Naive thymus-derived CD8-positive, alpha-beta T cell (primary cell): ENCODE measurements at places on chromosomes 1 and 21.
A peak's percentile ranks its signal among the peaks of the same experiment; 100 is the strongest.

- DNase-seq, result no peak
Observed at GRCh38 chr21:42653231-42654061, at the start of gene PDE9A. Gene PDE9A, plus strand, starts transcription at chr21:42653621. Its CDS starts 194 bp downstream, at chr21:42653815.

DNA sequence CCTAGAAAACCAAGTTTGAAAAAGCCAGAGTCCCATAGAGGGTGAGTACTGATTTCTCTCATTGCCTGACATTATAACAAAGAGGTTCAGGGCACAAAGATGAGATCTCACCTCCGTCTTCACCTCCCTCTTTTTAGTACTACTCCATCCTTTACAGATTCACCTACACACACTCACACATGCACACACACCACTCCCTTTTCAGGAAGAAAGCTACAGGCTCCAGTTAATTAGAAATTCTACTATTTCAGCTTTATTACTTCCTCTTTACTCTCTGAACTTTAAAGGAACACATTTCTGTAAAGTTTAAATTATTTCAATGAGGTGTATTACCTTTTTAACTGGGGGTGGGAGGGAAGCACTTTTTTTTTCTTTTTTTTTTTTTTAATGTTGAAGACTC is 59.6 kb upstream of the PRDX6 start:
- no peak for DNase-seq

GRCh38 chr1:39954870-39955546 is at the start of gene MFSD2A:
Gene MFSD2A, plus strand, starts transcription at chr1:39955145. Its CDS starts 148 bp downstream, at chr1:39955293.
- DNase-seq, result peak; percentile 76

DNA sequence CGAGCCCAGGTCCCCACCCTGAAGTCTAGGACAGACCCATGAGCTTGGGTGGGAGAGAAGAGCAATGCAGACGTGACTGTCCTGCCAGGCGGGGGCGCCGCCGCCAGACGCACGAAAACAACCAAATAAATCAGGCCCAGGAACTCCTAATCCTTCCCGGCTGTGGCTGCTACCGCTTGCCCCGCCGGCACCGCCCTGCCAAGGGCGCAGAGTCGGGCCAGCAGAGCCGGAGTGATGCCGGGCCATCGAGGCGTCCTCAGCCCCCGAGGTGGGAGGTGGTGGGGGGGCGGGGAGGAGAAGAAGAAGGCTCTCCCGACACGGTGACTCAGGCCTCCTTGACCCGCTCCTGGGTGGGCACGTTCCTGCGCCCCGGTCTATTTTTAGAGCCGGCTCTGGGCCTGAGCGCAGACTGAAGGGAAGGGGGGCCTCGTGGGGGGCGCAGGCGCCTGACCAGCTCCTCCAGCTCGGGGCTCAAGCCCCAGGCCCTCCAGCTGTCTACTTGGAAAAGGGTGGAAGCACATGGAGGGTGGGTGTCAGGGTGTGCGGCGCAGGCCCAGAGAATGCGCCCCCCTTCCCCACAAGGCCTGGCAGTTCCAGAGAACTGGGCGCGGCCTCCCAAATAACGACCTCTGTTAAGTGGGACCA is 10.7 kb upstream of the COL16A1 start:
- peak; percentile 36 for DNase-seq

- DNase-seq, result peak; percentile 87
Observed at GRCh38 chr1:153568367-153569099, 2.9 kb upstream of the S100A2 start.

DNA sequence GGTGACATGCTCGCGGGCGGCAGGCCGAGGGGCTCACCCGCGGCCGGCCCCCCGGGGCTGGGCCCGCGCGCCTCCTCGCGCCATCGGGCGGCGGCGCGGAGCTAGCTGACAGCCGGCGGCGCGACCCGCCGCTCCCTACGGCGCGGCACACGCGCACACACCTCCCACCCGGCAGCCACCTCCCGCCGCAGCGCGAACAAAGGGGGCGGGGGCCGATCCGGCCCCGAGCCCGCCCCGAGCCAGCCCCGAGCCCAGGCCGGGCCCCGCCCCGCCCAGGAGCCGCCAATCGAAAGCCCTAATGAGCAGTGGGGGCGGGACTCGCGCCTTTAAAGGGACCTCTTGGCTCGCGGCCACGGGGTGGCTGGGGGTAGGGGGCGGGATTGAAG is at the start of gene KIF21B:
Gene KIF21B (minus strand): TSS at position 198 of the 386 bp plus-strand sequence. CDS start 331 bp downstream, outside the sequence.
- peak; percentile 88 for DNase-seq

DNA sequence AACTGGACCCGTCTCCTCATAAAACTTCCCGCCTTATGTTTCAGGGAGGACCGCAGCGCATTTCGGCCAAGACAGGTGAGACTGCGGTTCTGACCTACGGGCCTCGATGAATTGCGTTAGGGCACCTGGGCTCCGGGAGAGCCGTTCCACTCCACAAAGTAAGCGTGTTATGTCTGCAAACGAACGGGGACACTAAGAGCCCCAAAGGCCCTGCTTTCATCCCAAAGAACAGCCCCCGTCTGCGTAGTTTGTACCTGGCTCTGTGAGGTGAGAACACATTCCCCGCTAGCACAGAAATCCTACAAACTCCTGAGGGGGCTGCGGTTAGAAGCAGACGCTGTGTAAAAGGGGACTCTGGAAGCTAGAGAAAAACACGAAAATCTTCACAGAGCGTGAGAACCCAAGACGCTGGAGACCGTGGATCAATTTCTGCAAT is 41.6 kb upstream of the PPIAL4F start:
- DNase-seq, result no peak

- no peak for DNase-seq
Observed at GRCh38 chr1:178751046-178751445, 26.0 kb downstream of the RALGPS2 start.

DNA sequence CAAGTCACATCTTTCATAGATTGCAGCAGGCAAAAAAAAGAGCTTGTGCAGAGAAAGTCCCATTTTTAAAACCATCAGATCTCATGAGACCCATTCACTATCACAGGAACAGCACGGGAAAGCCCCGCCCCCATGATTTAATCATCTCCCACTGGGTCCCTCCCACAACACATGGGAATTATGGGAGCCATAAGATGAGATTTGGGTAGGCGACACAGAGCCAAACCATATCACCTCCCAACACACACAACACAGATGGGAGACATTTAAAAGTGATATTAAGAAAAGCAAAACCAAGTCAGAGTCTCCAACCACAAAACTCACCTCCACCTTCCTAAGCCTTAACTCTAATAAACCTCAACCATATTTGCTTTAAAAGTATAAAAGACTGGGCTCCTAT is 61.5 kb upstream of the TIAM1 start:
- DNase-seq, result no peak

- DNase-seq, result no peak
Observed at GRCh38 chr1:151908228-151908691, 1.1 kb downstream of the THEM4 start.

DNA sequence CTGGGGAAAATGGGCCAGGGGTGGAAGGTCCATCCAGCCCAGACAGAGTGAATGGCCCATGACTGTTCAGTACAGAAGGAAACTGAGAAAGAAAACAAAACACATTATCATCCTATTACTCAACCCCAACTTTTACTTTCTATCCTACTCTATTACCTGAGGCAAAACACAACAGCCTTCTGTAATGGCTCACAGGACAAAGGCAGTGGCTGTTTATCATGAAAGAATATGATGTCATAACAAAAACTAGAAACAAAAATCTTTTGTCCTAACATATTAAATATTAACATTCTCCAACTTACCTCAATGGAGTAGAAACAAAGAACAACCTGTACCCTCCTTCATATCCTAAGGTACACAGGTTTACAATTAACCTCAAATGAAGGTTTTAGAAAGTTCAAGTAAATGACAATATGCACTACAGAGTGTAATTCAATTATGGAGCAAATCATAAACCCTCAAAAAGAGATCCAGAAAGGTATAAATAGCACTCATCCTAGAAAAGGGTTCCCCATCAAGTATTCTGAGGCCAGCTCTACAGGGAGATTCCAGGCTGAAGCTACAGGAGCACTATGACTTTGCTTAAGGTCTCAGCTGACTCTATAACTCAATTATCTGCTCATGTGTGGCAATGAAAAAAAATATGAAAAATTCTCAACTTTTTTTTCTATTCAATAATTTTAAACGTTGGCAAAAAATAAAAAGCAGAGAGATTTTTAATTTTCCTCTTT is 15.1 kb downstream of the ELK4 start:
- DNase-seq, result no peak

GRCh38 chr1:27877115-27877416 is 4.7 kb downstream of the THEMIS2 start:
- DNase-seq, result no peak

DNA sequence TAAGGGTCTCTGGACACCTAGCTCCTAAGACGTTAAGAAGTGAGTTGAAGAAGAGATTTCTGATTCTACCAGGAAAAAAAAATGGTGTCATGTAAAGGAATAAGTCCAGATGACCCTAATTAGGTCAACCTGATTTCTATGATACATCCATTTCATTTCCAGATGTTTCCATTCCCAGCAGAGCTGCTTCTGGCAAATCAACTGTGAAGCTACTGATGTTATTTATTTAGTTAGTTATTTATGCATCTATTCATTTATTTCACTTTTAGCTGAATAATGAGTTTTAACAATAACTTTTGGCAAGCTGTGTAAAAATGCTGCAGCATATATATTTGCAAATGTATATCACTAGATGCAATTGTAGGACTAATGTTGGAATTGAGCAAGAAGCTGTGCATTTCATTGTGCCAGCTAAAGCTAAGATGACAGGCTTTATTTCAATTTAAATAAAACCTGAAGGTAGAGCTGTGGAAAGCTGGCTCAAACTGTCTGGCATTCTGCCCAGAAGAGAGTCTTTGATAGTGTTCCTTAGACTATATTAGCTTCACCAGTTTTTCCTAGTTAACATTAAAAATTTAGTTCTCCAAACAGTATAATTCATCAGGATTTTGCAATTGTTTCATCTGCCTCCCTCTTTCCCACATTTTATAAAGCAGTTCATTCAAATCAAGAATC is 1164.4 kb upstream of the ADGRL4 start:
- no peak for DNase-seq

- no peak for DNase-seq
Observed at GRCh38 chr1:1128454-1129139, 12.7 kb upstream of the C1orf159 start.

- DNase-seq, result no peak
Observed at GRCh38 chr1:53688381-53689102, 50.4 kb downstream of the GLIS1 start.

GRCh38 chr1:206931709-206932108 is 10.0 kb upstream of the FCMR start:
- DNase-seq, result no peak

GRCh38 chr1:186283374-186283773 is 91.7 kb downstream of the TPR start:
- no peak for DNase-seq

GRCh38 chr21:23887725-23888306 is 1719.5 kb downstream of the MRPL39 start:
- DNase-seq, result peak; percentile 48

DNA sequence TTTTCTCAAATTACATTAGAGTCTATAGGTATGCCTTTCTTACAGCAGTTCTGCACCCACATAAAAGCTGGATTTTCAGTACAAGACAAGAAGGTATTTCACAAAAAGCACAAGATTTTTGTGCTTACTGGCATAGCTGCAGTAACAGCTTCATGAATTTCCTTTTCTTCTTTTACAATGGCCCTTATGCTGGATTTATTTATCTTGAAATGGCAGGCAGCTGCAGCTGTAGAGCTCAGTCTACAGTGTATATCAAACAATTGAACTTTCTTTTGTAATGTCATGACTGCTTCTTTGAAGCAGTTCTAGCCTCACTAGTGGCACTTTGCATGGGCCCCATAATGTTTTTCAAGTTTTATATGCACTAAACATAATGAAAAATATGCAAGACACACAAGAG is 510.2 kb downstream of the KCNT2 start:
- DNase-seq, result no peak

DNA sequence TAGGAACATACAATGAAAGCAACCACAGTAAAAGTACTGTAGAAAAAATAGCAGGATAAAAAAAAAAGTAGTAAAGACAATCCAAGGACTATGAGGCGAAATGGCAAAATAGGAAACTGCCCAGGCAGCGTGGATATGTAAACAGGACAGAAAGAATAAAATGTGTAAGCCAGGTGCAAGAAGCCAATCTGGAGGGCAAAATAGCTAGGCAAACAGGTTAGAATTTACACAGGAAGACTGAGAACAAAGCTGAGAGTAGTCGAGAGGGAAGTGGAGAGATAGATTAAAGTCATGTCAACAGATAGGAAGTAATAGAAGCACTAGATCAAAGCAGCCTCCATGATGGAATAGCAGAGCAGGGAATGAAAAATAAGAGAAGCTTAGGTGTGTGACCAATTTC is 124.2 kb upstream of the B3GALT2 start:
- DNase-seq, result no peak

- no peak for DNase-seq
Observed at GRCh38 chr1:85494074-85494903, 29.3 kb upstream of the DDAH1 start.

- DNase-seq, result no peak
Observed at GRCh38 chr1:176719447-176719846, 256.5 kb downstream of the PAPPA2 start.

DNA sequence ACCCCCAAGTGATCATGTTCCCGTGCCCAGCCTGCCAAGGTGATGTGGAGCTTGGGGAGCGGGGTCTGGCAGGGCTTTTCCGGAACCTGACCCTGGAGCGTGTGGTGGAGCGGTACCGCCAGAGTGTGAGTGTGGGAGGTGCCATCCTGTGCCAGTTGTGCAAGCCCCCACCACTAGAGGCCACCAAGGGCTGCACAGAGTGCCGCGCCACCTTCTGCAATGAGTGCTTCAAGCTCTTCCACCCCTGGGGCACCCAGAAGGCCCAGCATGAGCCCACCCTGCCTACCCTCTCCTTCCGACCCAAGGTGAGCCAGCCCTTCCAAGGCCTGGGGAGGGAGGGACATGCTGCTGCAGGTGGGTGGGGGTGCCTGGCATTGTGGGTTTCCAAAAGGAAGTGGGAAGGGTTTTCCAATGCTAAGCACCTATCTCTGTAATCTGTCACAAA is 2.3 kb downstream of the TRIM46 start:
- no peak for DNase-seq

- no peak for DNase-seq
Observed at GRCh38 chr1:154865442-154866256, 4.4 kb downstream of the KCNN3 start.

- peak; percentile 66 for DNase-seq
Observed at GRCh38 chr21:45292399-45293219, 4.9 kb upstream of the POFUT2 start.

DNA sequence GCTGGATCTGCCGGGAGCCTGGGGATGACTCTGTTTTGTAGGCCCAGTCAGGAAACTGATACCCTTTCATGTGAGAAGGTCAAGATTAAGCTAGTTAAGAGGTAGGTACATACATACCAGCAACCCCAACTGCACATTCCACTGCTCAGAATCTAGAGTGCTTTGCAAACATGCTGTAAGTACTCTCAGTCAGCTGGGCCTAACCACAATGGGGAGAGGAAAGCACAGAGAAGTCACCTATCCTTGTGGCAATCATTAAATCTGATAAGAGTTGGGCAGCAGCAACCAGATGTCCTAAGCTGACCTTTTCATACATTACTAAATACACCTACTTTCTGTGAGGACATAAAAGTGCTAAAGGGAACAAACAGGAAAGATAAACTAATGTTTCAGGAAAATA is 2.5 kb downstream of the ETV3 start:
- DNase-seq, result no peak

- no peak for DNase-seq
Observed at GRCh38 chr1:176434234-176434633, 28.7 kb upstream of the PAPPA2 start.

GRCh38 chr1:100613817-100614559 is 76.0 kb downstream of the GPR88 start:
- DNase-seq, result no peak

- DNase-seq, result no peak
Observed at GRCh38 chr1:66752000-66752592, at the start of gene DYNLT5. Gene DYNLT5, plus strand, starts transcription at chr1:66752459. Its CDS starts 2,200 bp downstream, at chr1:66754659.

GRCh38 chr1:20896826-20897225 is 109.7 kb upstream of the HP1BP3 start:
- DNase-seq, result no peak
